ENCODE measurements at places on chromosomes 3 and 15.

GRCh38 chr3:112459750-112460149 lies 39.5 kb downstream of the BTLA start:
- no peak for DNase-seq

- DNase-seq = no peak
Measured at GRCh38 chr3:32502946-32503286, 264 bp upstream of the CMTM6 start.

GRCh38 chr3:57556459-57557084 lies 498 bp downstream of the PDE12 start:
- DNase-seq = no peak

DNA sequence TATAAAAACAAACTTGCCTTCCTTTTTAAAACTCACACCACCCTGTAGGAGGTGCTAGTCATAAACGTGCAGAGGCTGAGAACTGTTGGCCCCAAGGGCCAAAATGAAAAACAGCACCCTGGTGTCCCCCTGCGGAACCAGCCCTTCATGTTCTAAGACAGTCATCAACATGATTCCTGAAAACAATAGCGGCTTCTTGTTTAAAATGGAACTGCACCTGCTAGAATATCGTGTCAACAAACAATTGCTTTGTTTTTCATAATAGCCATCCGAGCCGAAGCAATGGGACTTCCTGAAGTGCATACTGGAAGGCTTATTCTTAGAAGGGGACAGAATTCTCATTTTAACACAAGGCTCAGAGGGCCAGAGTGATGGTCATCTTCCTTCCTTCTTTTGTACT lies 43.7 kb downstream of the MECOM start:
- no peak for DNase-seq

GRCh38 chr3:124213641-124214040 lies 221.7 kb upstream of the ROPN1 start:
- no peak for DNase-seq

DNA sequence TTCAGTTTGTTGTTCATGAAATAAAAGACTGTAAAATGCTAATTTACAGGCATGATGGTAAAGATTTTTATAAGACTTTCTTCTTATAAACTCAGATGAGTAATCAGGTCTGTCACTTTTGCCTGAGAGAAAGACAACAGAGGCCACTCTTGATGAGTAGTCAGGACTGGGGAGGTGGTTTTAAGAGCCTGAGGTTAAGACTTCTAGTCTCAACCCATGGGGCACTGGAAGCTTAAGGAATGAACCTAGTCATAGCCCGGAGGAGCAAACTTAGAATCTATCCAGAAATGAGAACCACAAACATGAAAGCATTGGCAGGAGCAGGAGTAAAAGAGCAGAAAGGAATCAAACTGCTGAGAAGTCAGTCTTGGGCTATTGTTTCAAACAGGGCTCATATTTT lies 846.3 kb upstream of the ARPP21 start:
- DNase-seq = no peak

- DNase-seq = no peak
Measured at GRCh38 chr3:27326629-27327545, 42.3 kb downstream of the NEK10 start.

GRCh38 chr3:10215578-10216368 lies 32.5 kb upstream of the TATDN2 start:
- no peak for DNase-seq

Data from T-helper 1 cell (primary cell).